Ureter (tissue), 1 donor: ENCODE measurements at places on chromosomes 5 and 9.
A peak's percentile ranks its signal among the peaks of the same experiment; 100 is the strongest.

- no peak for DNase-seq
Observed at GRCh38 chr9:73183428-73183827, 31.8 kb downstream of the ANXA1 start.

GRCh38 chr5:79736528-79737514 lies 47.2 kb downstream of the CMYA5 start:
- no peak for DNase-seq

- DNase-seq: no peak
Observed at GRCh38 chr9:88725300-88726019, 190.5 kb downstream of the NXNL2 start.

GRCh38 chr9:5612185-5612530 lies 16.7 kb upstream of the RIC1 start:
- DNase-seq: no peak

- no peak for DNase-seq
Observed at GRCh38 chr9:75184471-75184870, 96.2 kb downstream of the OSTF1 start.

DNA sequence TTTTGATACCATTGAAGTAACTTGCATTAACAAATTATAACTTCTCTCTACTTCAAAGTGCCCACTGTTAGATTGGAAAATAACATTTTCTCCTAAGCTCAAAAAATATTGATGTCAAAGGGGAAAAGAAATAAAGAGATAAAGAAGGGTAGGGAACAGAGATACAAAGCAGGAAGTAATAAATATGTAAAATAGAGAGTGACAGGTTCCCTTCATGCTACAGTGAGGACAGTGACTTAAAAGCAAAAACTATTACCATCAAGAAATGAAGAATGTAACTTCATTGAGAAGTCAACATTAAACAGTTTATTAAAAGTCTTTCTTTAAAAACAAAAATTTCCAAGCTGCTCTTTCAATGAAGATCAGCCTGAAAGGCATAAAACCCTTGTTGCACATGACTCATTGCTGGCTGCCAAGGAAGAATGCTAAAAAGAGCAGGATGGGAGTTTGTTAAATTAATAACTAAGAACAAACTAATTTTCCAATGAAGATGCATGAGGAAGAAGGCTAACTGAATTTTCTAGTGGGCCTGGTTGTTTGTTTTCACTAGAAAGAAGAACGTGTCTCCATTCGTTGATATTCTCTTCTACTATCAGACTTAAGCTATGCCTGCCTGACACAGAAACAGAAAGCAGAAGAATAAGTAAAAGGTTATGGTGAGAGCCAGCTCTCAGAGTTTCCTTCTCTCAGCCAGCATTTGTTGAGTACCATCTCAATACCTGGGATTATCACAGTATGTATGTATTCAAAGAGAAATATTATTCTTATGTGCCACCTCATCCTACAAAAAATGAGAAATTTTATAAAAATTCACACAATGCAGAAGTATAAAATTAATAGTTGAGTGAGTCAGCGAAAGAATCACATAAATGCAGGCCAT lies 197.8 kb upstream of the NREP start:
- no peak for DNase-seq

DNA sequence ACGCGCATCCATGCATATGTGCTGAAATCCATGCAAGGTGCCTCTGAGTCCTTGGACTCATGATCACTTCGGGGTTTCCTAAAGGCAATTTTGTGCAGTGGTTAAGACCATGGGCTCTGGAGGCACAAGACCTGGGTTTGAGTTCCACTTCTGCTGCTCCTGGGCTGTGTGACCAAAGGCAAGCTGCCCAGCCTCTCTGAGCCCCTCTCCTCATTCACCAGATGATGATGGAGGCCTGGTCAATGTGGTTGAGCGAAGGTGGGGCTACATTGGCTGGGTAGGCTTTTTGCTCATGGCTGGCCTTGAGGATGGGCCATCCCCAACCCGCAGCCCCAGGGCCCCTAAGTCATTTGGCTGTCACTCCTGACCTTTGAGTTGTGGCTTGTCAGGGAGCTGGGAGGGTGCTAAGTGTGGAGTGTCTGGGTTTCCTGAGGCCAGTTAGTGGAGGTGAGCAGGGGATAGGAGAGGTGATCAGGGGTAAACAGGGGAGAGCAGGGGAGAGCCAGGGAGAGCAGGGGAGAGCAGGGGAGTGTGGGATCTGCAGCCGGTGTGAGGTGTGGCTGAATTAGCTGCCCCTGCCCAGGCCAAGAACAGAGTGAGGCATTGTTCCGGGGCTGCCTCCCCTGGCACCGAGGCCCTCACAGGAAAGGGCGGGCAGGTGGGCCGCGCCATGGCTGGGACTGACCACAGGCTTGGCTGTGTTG lies 64.6 kb upstream of the SYNPO start:
- DNase-seq: no peak

- DNase-seq: no peak
Observed at GRCh38 chr9:72826996-72827949, 125.6 kb downstream of the ALDH1A1 start.

- DNase-seq: no peak
Observed at GRCh38 chr9:120374239-120374638, 205.7 kb downstream of the CDK5RAP2 start.

GRCh38 chr9:96612105-96612965 lies 7.3 kb downstream of the CDC14B start:
- peak; percentile 64 for DNase-seq

DNA sequence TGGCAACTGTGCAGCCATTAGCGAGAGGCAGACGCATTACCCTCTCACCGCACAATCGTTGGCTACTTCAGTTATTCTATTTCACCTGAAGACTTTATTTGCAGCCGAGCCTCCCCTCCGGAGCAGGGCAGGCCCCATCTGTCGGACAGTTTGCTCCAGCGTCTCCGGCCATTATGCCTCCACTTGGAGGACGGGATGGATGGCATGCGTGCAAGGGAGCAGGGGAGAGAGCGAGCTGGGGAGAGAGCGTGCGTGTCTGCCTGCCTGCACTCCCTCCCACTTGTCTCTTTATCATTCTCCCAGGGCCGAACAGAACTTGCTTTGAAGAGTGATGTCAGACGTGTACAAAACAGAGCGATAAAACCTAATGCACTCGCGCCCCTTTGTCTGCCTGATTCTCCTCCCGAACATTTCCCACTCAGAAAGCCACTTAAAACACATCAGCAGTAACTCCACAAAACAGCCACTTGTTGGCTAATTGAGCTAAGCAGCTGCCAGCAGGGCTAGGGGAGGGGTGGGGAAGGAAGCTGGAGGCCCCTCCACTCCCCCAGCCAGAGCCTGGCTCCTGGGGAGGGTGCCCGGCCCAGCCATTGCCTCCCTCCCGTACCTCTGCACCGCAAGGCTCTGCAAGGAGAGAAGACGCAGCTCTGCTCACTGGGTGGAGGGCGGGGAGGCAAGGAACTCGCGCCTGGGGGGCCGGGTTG lies 43.4 kb upstream of the FUBP3 start:
- no peak for DNase-seq

- DNase-seq: no peak
Observed at GRCh38 chr5:139492700-139493192, 10.2 kb upstream of the STING1 start.

GRCh38 chr5:42806701-42807262 lies 4.9 kb downstream of the SELENOP start:
- DNase-seq: no peak

- no peak for DNase-seq
Observed at GRCh38 chr9:108002371-108002956, 512.9 kb upstream of the KLF4 start.

DNA sequence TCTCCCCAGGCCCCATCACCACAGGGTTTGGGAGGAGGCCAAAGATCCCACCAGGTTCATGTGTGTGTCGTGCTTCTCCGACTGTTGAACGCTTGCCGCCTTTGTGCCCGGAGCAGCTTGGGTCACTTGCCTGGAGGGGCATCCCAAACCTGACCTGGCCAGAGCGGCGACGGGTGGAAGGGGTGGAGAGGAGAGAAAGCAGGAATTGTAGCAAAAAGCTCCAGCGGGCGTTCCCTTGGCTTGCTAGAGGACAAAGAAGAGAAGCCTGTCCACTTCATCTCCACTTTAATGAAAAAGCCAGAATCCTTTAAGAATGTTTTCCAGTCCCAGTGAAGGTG lies 2.9 kb upstream of the TRIM41 start:
- no peak for DNase-seq

DNA sequence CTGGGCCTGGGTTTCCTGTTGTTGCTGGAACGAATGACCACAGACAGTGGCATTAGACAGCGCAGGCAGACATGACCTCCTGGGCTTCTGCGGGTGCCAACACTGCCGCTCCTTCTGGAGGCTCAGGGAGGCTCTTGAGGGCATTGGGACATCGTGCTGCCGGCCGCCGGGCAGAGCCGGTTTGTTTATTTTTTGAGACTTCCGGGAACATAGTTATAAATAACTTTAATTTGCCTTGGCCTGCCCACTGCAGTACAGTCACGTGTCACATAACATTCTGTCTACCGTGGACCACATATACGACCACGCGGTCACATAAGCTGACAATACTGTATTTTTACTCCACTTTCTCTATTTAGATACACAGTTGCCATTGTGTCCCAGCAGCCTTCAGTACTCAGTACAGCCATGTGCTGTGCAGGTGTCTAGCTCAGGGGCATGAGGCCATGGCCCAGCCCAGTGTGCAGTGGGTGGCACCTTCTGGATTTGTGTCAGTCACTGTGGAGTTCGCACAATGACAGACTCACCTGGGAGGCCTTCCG lies 8.2 kb upstream of the TOR4A start:
- peak; percentile 79 for DNase-seq

DNA sequence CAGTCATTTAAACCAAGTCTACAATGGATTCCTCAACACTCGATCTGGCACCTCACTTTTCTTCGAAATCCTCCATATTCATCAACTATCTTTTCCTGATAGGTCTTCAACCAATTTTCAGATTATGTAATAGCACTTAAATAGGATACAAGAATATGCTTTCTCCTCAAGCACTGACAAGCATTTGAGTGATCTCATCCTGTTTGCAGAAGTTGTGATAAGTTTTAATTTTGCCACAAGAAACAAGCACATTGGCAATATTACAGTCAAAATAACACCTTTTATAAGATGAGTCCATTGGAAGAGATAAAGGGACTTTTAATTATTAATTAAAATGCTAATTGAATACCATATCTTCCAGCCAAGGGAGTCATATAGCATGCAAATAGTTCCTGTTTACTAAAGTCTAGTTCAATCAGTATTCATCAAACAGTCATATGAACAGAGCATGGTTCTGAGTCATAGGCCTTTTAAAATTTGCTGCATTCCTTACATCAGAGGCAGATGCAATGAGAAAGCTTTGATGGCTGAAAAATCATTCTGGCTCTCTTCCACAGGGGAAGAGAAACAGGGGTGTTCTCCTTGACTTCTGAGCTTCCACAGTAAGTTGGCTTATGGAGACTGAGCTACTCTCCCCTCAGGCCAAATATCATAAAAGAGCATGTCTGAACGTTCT lies 32.7 kb upstream of the ZCCHC9 start:
- DNase-seq: no peak

DNA sequence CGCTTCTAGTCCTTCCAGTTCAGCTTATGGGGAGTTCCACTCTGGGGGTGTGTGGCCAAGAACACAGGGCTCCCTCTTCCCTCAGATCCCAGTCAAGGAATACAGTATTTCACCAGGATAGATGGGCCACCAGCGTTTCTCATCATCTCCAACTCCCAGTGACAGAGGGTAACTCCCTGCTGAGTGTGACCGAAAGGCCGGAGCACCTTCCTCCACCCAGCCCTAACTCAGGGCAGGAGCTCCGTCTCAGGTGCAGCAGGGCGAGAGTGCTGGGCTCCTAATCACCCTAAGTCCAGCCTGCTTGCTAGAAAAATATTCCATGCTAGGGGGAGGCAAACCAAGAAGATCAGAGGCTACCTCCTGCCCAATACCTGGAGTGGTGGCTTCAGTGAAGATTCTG lies 102.6 kb downstream of the ADAMTS2 start:
- DNase-seq: no peak

GRCh38 chr5:155564541-155564940 lies 551.0 kb downstream of the KIF4B start:
- no peak for DNase-seq

DNA sequence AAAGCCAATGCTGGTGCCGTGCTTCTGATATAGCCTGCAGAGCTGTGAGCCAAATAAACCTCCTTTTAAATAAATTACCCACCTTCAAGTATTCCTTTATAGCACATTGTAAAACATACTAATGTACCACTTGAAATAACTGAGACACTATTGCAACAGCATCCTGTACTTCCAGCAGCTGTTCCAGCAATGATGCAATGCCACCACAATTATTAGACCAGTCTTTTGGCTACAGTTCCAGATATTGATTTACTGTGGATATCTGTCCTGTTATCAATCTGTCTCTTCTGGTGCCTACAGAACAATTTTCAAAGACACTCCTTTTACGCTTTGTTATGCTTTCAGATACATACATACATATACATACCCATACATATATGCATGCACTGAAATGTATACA lies 567.9 kb downstream of the TAF11L14 start:
- no peak for DNase-seq

GRCh38 chr5:163727028-163727427 lies 221.6 kb downstream of the MAT2B start:
- no peak for DNase-seq

GRCh38 chr5:133754575-133755169 lies 142.3 kb upstream of the FSTL4 start:
- DNase-seq: no peak

DNA sequence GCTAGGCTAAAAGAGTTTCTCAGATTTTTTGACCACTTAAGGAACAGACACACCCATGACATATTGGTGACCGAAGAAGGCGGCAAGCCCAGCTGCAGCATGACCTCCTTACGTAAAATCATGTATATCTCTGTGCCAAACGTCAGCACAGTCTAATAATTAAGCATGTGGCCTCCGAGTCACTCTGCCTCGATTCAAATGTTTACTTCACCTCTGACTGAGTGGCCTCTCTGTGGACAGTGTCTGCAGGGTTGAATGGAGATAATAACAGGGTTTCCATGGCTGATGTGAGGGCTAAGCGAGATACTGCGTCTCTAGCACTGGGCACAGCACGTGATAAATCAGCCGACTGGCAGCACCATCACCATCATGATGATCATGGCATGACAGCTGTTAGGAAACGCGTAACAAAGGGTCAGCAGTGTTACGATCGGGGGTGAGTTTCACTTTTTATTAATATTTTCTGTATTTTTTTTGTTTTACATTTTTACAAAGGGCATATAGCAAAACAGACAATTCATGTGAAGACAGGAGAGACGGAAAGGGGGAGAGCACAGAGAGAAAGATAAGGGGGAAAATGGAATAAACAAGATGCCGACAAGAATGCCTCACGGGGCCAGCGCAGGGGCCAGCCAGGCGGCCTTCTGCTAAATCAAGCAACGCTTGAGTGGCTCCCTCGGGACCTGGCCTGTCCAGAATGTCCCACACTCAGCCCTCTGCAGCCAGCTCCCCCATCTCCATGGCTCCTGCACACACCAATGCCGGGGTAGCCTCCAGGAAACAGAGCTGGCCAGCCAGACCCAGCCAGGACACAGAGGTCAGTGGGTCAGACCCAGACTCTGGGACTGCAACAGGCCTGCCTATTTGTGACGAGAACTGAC lies 60.3 kb downstream of the ADAMTS2 start:
- DNase-seq: no peak

GRCh38 chr5:95949810-95950209 lies 11.8 kb downstream of the ELL2 start:
- DNase-seq: no peak

- DNase-seq: no peak
Observed at GRCh38 chr5:143056792-143057579, 286.8 kb downstream of the ARHGAP26 start.
